ENCODE measurements at places on chromosomes 3 and 15.

GRCh38 chr15:64429448-64429847 lies 30.9 kb upstream of the ZNF609 start:
- DNase-seq, result no peak

- no peak for DNase-seq
Observed at GRCh38 chr3:69161587-69162307, 39.4 kb upstream of the LMOD3 start.

DNA sequence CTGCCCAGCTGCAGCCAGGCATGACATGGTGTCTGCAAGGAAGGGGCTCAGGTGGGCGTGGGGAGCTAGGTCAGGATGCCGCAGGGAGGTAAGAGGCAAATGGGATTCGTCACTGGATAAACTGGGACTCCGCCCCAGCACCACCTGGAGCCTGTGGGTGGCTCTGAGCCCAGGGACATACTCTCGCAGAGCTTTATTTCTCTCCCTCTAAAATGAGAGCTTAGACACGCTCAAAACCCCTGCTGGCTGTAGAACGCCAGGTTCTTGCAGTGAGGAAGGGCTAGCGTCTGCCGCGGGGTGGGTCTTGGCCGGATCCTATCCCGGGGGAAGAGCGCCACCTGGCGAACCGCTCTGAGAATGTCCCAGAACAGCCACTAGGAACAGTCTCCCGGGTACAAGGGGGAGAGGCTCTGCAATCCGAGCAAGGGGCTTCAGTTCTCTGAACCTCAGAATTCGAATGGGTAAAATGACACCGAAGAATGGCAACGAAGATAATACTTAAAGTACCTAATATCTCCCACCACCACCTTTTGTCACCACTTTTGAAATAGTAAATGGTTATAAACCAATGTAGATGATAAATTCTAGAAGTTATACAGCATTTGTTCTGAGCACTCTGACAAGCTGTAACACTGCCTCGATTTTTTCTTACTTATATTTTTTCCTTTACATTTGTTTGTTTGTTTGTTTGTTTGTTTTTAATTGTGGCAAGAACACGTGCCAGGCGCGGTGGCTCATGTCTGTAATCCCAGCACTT lies 53.2 kb upstream of the SRGAP3 start:
- DNase-seq, result no peak

- no peak for DNase-seq
Observed at GRCh38 chr15:81069356-81069755, 64.7 kb upstream of the CFAP161 start.

GRCh38 chr3:8421267-8421666 lies 80.4 kb upstream of the LMCD1 start:
- no peak for DNase-seq

DNA sequence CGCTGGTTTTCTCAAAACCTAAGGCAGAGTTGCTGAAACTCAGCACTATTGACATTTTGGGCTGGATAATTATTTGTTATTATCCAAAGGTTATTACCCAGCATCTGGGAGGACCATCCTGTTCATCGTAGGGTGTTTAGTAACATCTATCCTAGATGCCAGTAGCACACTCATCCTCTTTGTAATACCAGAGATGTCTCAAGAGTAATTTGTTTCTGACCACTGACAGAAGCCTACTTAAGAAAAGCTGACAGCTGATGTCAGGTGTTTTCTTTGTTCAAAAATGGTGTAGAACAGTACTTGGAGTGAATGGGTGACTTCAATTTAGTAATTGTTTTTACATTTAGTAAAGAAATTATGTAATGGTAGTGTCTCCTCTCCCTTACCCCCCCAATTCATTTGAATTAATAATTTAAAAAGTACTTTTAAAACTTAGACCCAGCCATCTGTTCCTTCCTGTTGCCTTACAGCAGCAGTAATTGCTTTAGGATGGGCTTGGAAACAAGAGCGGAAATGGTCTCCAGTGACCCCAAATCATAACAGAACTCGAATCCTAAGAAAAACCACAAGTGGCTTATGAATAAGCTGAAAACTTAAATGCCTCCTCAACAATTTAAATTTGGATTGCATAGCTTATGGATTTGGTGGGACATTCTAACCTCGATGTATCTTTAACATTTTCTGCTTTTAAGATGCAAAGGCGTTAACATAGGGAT lies 105.4 kb downstream of the PTPRG start:
- DNase-seq, result no peak

DNA sequence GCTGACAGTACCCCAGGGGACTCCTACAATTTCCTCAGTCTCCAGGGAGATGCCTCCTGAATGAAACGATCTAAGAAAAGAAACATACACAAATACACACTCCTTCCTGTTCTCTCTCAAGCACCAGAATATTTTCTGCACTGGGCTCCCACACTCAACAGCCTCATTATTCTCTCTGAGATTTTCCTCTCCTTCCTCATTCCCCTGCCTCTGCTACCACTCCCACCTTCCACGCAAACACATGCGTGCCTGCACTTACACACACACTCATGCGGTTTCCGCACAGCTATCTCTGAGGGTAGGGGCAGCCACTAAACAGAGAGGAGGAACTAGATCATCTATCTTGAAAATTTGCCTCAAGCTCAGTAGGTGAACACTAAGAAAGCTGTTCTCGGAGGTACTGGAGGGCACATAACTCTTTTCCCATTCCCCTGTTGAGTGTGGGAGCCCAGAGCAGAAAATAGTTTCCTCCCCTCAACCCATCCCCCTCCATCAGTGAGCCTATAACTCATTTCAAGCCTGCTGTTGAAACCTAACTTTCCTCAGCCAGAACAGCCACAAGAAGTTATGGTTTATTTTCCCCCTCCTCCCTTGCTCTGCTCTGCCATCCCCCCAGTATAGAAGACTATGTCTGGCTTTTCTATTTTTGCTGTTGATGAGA lies 30.5 kb upstream of the TIPARP start:
- no peak for DNase-seq

GRCh38 chr15:85500729-85501128 lies 120.3 kb downstream of the AKAP13 start:
- DNase-seq, result no peak

DNA sequence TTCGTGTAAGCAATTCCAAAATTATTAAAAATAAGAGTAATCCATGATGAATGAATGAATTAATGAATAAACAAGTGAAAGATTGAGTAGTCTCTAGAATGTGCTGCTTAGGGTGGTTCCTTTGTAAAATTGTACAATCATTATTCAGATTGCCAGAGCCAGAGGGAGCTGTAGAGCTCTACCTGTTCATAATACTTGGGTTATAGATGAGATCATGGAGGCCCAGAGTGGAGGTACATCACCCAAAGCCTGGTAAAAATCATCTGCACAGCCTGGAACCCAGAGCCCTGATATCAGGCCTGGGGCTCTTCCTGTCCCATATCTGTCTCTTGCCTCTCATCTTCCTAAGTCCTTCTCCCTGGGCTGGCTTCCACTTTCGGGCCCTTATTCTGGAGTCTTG lies 297.2 kb downstream of the RPLP1 start:
- DNase-seq, result peak; percentile 40

GRCh38 chr3:122689587-122689986 lies 8.9 kb downstream of the PARP14 start:
- DNase-seq, result no peak

- no peak for DNase-seq
Observed at GRCh38 chr15:36911322-36911944, 188.9 kb downstream of the MEIS2 start.

DNA sequence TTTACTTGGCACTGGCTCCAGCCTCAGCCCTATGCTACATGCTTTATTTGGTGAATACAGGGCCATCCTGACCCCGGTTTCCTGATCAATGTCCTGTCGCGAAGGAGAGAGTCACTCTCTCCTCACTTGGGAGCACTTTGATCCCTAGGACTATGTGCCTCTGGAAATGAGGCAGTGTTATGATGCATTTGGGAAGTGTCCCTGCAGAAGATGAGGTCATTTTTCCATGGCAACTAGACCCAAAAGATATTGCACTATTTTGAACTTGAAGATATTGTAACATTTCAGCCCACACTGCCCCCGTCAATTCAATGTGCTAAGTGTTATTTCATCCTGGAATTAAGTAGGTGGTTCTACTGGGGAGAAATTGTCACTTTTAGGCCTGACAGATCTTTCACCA lies 68.0 kb downstream of the LRRK1 start:
- no peak for DNase-seq

- no peak for DNase-seq
Observed at GRCh38 chr15:31834654-31835053, 195.7 kb upstream of the CHRNA7 start.

DNA sequence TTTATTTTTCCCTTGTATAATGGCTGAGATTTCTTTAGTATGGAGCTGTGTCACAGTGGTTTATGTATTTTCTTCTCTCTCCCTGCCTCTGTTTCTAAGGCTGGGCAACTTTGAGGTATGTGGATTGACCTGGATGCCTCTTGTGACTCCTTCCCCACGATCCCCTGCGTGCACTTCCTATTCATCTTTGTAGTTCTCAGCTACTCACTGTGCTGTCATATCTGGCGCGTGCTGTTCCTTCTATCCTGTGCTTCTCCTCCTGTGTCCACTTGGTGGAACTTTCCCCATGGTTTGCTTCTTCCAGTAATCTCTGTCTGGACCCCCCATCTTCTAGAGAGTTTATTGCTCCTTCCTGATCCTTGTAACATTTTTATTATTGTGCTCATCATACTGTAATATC lies 97.3 kb downstream of the AKAP13 start:
- peak; percentile 34 for DNase-seq

- DNase-seq, result no peak
Observed at GRCh38 chr15:75721480-75721922, 8.9 kb upstream of the CSPG4 start.

DNA sequence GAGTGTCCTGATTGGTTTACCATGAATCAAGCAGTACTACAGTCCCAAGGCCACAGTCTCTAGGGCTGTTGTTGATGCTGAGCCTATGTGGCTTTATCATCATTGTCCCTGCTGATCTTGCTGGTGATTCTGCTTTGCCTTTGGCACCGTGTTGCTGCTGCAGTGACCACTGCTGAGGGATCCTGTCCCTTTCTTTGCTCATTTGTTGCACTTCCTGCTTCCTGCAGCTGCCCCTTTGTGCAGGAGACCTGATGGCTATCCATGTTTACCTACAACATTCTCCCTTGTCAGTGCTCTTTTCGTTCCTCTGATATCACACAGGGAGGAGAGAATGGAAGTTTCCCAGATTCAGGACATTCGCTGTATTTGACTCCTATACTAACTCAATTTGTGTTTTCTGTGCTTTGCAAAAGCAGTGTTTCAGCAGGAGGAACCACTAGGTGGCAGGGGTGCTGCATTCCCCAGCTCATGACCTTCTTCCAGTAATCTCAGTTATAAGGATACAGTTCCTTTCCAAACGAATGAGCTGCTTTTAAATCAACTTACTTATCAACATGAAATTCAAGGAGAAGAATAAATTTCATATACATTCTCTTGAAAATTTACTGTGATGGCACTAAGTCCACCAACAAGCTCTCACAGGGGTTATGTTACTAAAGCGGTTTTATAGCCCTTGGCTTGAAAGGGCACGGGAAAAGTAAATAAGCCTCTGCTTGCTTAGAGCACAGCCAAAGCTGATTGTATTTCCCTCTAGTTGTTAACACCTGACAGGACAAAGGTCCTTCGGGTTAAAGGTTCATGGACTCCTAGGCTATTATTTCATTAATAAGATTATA lies 9.7 kb upstream of the THUMPD3 start:
- no peak for DNase-seq

- DNase-seq, result no peak
Observed at GRCh38 chr3:88058306-88058580, 562 bp downstream of the CGGBP1 start.

GRCh38 chr3:22748453-22749045 lies 454.6 kb upstream of the UBE2E2 start:
- DNase-seq, result no peak

GRCh38 chr3:181771120-181771519 lies 59.4 kb downstream of the SOX2 start:
- DNase-seq, result no peak

- DNase-seq, result no peak
Observed at GRCh38 chr15:70151003-70151402, 53.3 kb upstream of the TLE3 start.

- DNase-seq, result no peak
Observed at GRCh38 chr3:78610462-78611125, 1157.2 kb downstream of the ROBO1 start.

DNA sequence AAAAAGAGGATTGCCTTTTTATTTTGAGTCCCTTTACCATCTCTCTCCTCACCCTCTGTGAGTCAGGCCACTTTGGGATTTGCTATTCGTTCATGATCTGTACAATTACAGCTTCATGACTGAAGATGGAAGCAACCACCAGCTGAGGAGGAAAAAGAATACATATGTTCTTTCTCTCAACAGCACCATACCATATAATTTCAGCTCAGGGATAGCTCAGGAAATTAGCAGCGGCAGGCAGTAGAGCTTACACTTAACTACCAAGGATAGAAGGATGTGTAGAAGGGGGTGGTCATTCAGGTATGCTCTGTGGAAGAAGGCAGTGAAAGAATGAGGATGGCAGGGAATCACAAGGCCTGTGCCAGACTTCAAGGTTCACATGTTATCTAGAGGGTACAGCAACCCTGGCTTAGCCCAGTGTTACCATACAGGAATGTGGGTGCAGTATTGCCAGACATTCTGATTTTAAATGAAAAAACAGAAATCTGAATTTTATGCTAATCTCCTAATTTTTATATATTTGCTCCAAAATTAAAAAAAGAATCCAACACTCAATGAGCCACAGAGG lies 17.9 kb downstream of the PLS1 start:
- no peak for DNase-seq

All from SW 1271 (cell line).